NCI-H146 (cell line): ENCODE measurements at places on chromosomes 2 and 18.
A peak's percentile ranks its signal among the peaks of the same experiment; 100 is the strongest.

DNA sequence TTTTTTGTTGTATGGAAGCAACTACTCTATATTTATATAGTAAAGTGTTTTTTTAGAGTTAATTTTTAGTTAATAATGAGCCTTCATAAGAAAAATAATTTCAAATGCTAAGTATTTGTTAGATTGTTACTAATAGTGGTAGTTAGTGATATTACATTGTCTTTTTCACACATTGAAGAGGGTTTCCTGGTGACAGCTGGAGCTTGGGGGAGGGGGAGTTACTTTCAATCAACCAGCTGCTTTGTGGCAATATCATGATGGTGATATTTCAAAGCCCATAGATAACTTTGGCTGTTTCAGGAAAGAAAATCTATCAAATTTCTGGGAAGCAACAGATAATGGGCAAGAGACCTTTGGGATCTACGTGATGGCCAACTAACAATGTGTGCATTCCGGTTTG, 4.1 kb downstream of the RHBDD1 start:
- DNase-seq, result no peak

DNA sequence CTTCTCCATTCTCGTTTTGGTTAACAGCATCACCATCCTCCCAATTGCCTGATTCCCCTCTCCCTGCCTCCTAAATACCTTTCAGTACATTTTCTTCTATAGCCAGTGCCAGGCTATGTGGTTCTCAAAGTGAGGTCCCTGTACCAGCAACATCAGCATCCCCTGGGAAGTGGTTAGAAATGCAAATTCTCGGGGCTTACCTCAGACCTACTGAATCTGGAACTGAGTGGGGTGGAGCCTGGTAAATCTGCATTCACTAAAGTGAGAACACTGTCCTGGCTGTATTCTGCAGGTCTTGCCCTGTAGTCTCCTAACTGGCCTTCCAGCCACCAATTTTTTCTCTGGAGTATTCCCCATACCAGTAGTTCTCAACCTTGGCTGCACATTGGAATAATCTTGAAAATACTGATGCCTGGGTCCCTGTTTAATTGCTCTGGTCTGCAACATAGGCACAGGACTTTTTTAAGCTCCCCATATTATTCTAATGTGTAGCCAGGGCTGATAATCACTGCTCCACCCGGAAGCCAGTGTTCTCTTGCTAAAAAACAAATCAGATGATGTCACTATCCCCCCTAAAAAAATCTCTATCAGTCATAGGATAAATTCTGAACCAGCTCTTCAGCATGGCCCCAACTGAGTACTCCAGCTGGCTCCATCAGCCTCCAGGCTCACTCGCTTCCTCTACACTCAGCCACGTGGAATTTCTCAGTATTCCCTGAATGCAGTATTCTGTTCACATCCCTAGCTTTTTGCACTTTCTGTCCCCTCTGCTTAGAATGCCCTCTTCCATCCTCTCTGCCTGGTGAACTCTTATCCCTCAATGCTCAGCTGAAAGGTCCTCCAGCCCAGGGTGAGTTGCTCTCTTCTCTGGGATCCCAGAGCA, 98.4 kb downstream of the CDK15 start:
- DNase-seq, result no peak

DNA sequence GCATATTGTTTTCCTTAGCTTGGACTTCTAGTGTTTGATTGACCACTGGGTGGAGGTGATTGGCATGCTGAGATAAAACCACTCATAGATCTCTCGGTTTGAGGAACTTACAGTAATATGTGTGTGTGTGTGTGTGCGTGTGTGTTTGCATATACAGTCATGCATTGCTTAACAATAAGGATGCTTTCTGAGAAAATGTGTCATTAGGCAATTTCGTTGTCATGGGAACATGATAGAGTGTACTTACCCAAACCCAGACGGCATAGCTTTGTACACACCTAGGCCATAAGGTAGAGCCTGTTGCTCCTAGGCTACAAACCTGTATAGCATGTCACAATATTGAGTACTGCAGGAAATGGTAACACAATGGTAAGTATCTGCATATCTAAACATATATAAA, 167.3 kb downstream of the NYAP2 start:
- peak; percentile 58 for DNase-seq

GRCh38 chr2:218861645-218862318, 2.2 kb downstream of the WNT6 start:
- DNase-seq, result no peak

DNA sequence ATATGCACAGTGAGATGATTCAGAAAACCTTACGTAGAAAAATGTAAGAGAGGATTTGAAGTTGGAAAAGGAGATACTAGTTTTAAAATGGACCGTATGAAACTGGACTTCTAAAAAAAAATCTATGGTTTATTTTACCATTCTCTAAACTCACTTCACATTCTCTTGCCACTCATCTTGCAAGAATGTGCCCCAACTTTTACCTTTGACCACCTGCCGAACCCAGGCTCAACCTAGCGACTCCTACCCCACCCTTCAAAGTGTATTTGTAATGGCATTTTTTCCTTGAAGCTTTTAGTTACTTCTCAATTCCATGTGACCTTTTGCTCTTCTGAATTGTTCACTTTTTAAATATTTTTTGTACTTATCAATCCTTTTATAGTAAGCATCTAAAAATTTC, 160.8 kb downstream of the PHLPP1 start:
- DNase-seq, result no peak

GRCh38 chr2:58032764-58033080, 13.9 kb upstream of the VRK2 start:
- no peak for DNase-seq

GRCh38 chr2:109703077-109703476, 88.9 kb downstream of the SOWAHC start:
- no peak for DNase-seq

- DNase-seq, result no peak
These were observed 421.1 kb upstream of the RAB12 start for GRCh38 chr18:8188184-8188583.

DNA sequence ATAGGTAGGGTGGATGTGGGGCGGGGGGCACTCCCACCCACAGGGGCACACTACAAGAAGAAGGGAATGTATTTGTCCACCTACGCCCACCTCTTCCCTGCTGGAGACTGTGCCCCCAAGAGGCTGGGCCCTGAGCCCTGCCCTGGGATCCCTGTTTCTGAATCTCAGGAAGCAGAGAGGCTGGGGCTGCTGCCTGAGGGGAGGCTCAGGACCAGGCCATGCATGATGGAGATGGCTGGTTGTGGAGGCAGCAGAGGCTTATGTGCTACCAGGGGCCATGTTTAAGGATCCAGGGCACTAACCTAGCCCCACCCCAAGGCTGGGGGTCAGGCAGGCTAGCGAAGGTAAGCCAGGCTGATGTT, 81.1 kb upstream of the OTOF start:
- DNase-seq, result no peak

GRCh38 chr18:37563931-37564392, 1.6 kb downstream of the CELF4 start:
- DNase-seq, result peak; percentile 61

- no peak for DNase-seq
These were observed 84.3 kb downstream of the FEZ2 start for GRCh38 chr2:36513661-36514060.

GRCh38 chr2:223529696-223530095, 72.5 kb downstream of the SCG2 start:
- no peak for DNase-seq

DNA sequence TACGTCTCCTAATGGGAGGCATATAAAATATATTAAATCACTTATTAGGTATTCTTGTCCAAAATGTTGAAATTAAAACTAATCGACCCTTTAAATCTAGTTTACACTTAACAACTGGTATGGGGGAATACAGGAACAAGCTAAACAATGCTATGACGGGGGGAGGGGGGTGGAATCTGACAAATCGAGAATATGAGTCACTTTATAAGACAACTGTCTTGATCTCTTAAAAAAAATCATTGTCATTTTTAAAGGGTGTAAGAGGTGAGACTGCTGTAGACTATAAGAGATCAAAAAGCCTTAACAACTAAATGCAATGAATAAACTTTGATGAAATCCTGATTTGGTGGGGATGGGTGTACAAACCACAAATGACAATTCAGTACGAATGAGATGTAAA, 6.0 kb downstream of the MAP3K2 start:
- no peak for DNase-seq

- peak; percentile 79 for DNase-seq
These were observed at the start of gene KCNIP3 for GRCh38 chr2:95296880-95297487. TSS of gene KCNIP3 (plus strand) at chr2:95297347. CDS start at chr2:95297439, 92 bp downstream.

DNA sequence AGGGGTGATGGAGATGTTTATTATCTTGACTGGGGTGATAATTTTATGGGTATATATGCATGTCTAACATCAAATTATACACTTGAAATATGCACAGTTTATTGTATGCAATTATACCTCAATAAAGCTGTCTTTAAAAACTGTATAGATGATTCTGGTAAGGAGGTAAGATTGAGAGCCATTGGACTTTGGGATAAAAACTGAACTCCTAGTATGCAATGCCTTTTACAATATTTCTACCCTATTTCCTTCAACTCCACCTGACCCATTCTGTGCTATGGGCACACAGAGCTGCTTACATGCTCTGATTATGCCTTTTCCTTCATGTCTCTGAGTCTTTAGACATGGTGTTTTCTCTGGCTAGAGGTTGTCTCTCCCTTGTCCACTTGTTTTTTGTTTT, 63.9 kb upstream of the UGP2 start:
- no peak for DNase-seq

- DNase-seq, result peak; percentile 63
These were observed 58.7 kb downstream of the AFTPH start for GRCh38 chr2:64582774-64583340.

GRCh38 chr2:66507673-66508201, 72.8 kb downstream of the MEIS1 start:
- DNase-seq, result peak; percentile 90

GRCh38 chr2:23456881-23457760, 72.1 kb downstream of the KLHL29 start:
- DNase-seq, result no peak

DNA sequence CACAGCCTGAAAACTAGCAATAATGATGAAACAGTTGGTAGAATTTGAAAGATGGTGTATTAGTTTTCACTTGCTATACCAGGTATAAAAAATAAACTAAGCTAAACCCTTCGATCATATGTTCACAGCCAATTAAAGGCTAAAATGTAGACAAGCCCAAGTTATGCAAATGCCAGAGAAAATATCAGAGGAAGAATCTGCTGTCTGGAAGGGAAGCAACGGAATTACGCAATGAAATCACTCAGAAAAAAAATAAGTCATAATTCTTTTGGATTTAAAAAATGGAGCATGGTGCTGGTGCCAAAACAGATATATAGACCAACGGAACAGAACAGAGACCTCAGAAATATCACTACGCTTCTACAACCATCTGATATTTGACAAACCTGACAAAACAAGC, 108.3 kb downstream of the ARL4C start:
- no peak for DNase-seq

DNA sequence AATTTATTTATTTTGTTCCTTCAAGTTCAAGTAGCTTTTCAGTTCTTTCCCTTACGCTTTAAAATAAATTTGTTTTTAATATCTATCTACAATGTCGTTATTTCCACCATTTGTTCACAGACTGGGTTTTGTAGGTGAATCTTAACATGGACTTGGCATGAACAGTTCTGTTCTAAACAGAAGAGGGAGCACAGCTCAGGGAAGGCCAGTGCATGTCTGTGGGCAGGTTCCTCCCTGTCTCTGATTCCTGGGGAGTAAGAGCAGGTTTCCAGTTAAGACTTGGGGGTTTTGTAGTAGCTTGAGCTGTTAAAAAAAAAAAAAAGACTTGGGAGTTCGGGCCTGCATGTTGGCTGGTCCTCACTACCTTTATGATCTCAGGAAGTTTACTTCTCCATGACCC, 11.1 kb downstream of the TTL start:
- no peak for DNase-seq
